ENCODE measurements at places on chromosomes 6 and 20.

DNA sequence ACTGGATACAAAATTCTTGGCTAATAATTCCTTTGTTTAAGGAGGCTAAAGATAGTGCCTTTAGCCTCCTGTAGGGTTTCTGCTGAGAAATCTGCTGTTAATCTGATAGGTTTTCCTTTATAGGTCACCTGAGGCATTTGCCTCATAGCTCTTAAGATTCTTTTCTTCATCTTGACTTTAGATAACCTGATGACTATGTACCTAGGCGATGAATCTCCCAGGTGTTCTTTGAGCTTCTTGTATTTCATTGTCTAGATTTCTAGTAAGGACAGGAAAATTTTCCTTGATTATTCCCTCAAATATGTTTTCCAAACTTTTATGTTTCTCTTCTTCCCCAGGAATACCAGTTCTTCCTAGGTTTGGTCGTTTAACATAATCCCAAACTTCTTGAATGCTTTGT is 479.4 kb upstream of the MAN1A1 start:
- no peak for DNase-seq

DNA sequence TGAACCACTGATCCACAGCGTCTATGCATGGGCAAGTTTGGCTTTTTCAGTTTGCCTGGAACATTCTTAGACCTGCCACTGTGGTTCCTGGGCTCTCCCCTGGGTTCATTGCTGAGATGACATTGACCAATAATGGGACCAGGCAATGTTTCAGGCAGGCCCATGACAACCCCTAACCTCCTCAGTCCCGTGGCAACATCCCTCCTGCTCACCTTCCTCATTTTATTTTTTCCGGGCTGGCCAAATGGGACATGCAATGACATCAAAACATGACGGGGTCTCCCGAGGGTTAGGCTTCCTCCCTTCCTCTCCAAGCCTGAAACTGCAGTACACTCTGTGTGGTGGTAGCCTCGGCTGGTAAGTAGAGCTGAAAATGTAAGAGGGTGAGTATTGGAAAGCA is 234.0 kb upstream of the RREB1 start:
- DNase-seq, result no peak

GRCh38 chr20:32751293-32751692 is 8.0 kb upstream of the COMMD7 start:
- DNase-seq, result no peak

- no peak for DNase-seq
These were observed 387.9 kb downstream of the LMBRD1 start for GRCh38 chr6:69408886-69409285.

- no peak for DNase-seq
These were observed 167.4 kb upstream of the THBS2 start for GRCh38 chr6:169420912-169421543.

DNA sequence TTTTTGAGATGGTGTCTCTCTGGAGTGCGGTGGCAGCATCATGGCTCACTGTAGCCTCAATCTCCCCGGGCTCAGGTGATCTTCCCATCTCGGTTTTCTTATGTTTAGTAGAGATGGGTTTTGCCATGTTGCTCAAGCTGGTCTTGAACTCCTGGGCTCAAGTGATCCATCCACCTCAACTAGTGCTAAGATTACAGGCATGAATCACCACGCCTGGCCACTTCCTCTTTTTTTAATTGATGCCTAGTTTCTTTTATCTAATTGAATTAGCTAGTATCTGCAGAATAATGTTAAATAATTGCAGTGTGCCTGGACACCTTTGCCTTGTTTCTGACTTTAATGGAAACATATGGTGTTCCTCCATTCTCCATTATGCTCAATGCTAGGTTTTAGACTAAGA is 38.4 kb upstream of the SLC22A16 start:
- no peak for DNase-seq

Data from GM12864 (cell line).